Activated T-helper 2 cell treated with anti-CD3 and anti-CD28 coated beads, Interferon-gamma antibody, Interleukin-2, Interleukin-4, amounts not matched to agents 10 μg/mL and 5 μg/mL and 100 μg/mL, durations not matched to agents 14 hours and 24 hours and 36 hours (primary cell): ENCODE measurements at places on chromosomes 11 and 22.

DNA sequence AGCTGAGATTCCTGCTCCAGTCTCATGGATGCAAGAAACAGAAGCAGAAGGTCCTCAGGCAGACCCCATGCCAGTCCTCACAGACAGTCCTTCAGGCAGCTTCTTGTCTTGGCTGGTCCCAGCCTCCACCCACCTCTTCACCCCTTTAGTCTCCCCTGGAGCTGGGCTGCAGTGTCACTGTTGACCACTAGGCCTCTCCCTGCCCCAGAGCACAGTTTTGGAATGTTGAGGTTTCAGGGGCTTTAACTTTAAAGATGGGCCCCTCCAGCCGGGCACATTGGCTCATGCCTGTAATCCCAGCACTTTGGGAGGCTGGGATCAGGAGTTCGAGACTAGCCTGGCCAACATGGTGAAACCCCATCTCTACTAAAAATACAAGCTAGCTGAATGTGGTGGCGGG is 39.5 kb upstream of the GCAT start:
- DNase-seq, result no peak

GRCh38 chr11:45355706-45356041 is 69.5 kb upstream of the SYT13 start:
- no peak for DNase-seq

DNA sequence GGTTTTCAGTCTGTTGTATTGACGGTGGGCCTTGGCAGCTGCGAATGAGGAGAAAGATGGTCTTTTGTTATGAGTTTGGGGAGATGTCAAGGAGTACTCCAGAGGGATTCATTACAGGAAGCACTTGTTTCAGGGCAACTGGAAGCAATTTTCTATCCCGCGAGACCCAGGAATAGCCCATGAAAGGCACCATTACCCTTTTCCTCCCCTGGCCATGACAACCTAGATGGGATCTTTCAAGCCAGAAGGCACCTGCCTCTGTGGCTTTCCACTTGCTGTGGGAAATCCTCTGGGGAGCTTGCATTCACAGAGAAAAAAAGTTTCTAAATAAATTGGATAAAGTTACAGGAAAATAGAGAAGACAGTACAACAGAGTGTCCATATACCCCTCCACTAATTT is 2.7 kb downstream of the ZNF215 start:
- DNase-seq, result no peak

DNA sequence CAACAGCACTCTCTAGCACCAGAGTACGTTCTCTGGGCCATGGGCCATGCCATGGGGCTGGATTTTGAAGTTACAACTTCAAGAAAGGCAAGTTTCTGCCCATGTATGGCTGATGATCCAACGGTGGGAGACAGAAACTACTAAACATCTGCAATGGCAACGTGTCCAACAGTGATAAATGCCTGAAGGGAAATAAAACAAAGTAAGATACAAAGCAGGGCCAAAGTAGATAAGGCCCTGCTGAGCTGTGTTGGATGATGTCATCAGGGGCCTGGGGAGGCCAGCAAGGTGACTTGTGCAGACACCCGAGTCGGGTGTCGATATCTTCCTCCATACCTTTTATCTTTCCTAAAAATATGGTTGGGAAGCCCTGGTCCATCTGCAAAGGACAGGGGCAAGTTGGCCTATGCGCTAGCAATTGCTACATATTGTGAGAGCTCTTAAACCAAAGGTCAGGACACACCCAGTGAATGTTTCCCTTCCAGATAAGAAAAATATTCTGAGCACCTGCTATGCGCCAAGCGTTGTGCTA is 487.2 kb downstream of the MN1 start:
- DNase-seq, result no peak

- DNase-seq, result no peak
Observed at GRCh38 chr11:30002157-30002785, 14.6 kb downstream of the KCNA4 start.

GRCh38 chr11:34309965-34310364 is 47.8 kb downstream of the ABTB2 start:
- DNase-seq, result no peak

GRCh38 chr11:113474362-113475159 is 637 bp downstream of the DRD2 start:
- DNase-seq, result peak; percentile 54

DNA sequence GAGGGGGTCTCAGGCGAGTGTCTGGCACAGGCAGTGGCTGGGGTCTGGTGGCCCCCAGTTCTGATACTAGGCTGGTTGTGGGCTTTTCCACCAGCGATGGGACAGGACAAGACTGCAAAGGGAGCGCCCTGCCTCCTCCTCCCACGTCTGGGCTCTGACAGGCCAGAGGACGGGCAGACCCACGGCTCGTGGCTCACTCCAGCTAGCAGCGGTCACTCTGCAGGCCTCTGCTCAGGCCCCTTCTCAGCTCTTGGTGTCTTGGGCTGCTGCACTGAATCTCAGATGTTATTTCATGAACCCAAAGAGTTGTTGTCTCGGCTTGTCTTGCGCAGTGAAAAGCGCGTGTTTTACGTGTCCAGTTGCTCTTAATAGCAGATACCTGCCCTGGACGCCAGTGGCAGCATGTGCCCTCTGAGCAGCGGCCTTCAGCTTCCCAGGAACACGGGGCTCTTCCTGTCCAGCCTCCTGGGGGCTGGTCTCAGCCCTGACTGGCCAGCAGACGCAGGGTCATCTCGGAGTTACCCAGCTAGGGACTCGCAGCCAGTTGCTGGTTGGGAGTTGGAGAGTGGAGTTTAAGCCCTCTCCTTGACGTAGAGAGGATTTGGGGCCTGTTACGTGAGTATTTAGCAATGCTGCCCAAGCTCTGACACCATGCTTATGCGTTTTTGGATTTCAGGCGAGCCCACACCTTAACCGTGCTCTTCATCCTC is 9.6 kb downstream of the PTDSS2 start:
- no peak for DNase-seq

- peak; percentile 63 for DNase-seq
Observed at GRCh38 chr11:44727373-44728287, 868 bp downstream of the TSPAN18 start.

DNA sequence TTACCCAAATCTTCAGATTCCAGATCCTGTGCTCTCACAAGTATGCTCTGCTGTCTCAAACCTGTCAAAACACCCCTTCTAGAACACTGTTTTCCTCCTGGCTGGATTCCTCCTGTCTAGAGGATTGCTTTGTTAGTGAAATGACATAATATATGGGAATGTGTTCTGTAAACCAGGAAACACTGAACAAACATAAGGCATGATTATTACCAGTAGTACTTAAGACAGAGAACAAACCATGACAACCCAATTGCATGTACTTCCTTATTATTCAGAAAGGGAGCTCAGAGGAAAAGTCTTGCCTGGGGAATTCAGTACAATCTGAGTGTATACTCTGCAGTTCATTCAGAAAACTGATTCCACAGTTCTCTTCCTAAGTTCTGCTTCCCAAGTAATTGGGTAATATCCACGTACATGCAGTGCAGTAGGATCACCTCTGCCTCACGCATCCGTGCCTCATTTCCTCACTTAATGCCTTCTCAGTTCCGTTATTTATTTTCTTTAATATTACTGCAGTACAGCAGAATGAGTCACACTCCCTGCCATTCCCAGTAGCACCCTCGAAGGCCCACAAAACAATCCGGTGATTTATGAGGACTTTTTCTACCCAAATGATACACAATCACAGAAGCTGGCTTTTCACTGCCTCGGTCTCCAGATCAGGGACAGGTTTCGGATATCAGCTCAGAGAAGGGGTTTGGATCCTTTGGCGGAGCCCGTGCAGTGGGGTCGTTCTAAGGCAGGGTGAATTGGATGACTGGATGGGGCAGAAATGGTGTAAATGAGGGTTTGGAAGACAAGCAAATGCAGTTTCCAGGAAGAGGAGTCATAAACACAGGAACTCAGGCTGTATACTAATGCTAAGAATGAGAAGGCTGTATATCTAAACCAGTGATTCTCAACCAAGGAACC is 896.9 kb downstream of the KCNA4 start:
- DNase-seq, result no peak

- no peak for DNase-seq
Observed at GRCh38 chr22:27242917-27243589, 558.5 kb downstream of the MN1 start.

DNA sequence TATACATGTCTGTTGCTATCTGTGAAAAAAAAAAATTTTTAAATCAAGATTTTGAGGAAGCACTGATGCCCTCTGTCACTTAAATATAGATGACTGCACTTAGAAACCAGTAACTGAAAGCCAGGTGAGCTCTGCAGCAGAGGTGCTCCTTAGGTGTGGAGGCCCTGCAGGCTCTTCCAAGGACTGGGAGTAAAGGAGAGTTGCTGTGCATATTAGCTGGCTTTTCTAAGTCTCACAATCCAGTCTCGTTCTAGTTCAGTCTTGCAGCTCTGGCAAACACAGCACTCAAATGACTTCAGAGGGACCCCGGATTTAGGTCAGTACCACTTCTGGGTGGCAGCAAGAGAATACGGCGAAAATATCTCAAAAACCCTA is 61.0 kb downstream of the LARGE2 start:
- no peak for DNase-seq

DNA sequence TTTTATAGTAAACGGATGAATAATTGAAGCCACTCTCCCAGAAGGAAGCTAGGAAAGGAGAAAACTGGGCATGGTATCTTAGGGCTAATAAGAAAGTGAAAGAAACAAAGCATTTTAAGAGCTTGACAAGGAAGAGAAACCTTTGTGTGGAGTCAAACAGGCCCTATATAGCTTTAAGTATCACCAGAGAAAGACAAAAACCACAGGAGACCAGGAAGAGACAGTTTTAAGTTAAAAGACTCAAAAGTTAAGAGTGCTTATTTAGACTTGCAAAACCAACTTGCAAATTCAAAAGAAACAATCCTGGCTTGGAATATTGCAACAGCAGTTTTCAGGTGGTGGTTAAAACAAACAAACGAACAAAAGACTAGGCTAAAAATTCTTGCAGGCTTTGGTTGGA is 3.4 kb downstream of the PAK1 start:
- no peak for DNase-seq
